Stimulated activated CD4-positive, alpha-beta T cell treated with anti-CD3 and anti-CD28 coated beads, Interleukin-1b, Interleukin-23, amount 100 ng/mL, for 1 hour (primary cell): ENCODE measurements at places on chromosomes 4 and X.

DNA sequence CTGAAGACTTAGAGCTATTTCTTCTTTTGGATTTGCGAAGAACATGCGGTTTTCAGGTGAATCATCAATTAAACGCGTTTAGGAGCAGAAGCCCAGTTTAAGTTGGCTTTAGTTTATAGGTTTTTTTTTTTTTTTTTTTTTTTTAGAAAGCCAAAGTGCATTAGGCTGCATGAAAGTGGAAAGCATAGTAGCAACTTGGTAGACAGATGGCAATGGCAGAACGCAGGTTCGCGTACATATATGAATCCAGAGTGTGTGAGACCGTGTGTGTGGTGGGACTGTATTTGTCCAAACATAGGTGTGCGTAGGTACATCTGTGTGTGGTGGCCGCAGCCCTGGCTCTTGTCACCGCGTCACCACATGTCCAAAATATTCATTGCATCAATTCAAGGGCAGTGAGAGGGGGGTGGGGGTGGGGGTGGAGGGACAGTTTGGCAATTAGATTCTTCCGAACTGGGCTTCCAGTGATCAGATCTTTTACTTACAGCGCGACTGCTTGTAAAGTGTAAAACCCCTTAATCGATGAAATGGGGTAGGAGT is 901 bp downstream of the JADE1 start:
- no peak for DNase-seq

DNA sequence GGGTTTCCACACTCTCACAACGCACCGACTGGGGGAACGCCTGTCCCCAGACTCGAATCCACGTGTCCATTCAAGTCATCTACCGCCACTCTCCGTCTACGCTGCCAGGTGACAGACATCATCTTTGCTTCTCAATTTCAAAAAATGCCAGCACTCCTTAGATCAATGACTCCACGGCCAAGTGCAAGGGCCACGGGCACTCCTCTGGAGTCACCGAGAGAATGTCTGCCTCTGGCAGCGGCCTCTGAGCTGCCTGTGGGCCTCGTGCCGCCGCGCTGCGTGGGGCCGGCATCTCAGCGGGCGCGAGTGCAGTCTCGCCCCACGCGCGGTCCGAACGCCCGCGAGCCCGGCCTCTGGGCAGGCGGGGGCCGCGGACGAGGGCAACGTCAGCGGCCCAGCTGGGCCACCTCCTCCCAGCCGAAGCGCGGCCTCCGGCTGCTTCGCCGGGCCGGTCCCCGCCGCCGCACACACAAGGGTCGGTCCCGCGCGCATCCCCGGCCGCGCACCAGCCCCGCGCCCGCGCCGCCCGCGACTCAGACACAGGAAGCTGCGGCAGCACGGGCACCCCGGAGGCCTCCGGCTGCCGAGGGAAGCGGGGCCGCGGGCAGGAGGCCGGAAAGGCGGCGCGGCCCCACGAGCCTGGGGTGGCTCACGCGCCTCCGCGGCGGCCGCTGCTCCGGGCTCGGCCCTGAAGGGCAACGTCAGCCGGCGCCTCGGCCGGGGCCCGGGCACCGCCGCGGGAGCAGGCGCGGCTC is 450 bp downstream of the ACSL1 start:
- DNase-seq, result no peak

GRCh38 chr4:122746485-122746965 is 14.0 kb downstream of the BBS12 start:
- DNase-seq, result no peak

DNA sequence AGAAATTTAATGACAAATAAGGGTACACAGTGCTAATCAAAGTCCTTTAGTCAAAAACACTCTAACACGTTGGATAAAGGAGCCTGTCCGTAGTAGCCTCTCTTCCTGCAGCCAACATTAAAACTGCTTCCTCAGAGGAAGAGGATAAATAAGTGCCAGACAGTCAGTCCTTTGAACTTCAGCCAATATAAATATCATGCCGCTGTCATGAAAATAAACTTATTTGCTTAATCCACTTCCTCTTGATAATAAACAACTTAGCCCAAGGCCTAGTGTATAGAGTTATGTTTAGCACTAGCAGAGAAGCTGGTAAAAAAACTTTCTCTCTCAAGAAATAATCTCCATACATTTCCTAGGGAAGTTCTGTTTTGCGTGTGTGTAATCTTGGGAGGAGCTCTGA is 196.7 kb downstream of the HS3ST1 start:
- DNase-seq, result no peak

GRCh38 chrX:115912372-115912897 is 258.1 kb upstream of the AGTR2 start:
- DNase-seq, result no peak

DNA sequence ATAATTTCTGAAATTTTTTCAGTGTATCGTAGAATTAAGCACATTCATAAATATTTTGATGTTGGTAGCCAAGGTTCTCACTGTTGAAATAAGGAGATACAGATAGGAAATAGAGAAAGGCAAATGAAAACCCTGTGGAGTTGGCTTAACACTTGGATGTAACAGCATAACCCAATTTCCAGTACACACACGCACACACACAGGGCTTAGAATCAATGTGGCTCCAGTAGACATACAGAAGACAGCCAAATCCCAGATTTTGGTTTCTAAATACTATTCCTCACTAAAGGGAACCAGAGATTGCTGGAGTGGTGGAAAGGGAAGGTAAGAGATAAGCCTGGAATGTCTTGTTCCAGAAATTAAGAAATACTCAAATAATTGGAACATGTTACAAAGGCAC is 54.4 kb downstream of the SMAD1 start:
- no peak for DNase-seq

DNA sequence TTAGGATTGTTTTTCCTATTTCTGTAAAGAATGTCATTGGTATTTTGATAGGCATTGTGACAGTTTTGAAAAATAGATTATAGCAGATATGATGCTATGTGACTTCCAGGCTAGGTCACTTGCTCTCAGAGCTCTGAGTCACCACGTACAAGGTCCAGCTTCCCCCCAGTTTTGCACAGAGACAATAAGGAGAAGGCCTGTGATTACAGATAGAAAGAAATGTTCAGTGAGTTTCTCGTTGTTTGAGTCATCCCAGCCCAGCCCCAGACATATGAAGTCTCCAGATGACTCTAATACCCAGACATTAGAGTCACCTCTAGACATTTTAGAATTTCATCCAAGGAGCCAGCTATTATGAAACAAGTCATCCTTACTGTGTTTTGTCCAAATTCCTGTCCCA is 57.2 kb downstream of the MFAP3L start:
- DNase-seq, result no peak

DNA sequence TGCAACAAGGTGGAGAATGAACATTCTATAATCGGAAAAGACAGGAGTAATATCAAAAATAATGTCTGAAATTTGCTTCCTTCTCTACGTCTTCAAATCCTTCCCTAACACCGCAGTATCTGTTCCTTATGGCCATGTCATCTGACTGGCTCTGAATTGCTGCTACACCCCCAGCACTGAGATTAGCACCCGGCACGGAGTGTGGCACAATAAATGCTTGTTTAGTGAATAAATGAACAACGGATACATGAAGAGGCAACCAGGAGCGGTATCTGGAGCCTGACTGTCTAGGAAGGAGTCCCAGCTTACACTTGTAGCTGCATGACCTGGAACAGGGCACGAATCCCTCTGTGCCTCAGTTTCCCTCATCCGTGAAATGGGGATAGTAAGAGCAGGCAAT is 164.3 kb downstream of the AFAP1 start:
- DNase-seq, result no peak

DNA sequence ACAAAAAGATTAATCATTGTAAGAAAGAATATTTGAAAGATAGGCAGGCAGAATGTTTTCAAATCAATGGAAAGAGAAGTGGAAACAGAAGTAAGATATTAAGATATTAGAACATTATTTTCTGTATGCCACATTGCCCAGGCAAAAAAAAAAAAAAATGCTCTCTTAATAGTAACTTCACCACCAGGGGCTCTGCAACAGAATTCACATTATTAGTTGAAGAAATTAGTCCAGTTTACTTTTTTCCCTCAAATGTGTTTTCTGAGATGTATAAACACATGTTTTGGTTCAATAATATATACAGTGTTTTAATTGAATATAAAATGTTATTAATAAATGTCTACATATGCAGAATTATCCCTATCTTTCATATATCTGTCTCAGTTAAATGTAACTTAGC is 78.0 kb upstream of the ADAD1 start:
- no peak for DNase-seq

- no peak for DNase-seq
Observed at GRCh38 chr4:3525532-3526430, 6.4 kb downstream of the LRPAP1 start.

DNA sequence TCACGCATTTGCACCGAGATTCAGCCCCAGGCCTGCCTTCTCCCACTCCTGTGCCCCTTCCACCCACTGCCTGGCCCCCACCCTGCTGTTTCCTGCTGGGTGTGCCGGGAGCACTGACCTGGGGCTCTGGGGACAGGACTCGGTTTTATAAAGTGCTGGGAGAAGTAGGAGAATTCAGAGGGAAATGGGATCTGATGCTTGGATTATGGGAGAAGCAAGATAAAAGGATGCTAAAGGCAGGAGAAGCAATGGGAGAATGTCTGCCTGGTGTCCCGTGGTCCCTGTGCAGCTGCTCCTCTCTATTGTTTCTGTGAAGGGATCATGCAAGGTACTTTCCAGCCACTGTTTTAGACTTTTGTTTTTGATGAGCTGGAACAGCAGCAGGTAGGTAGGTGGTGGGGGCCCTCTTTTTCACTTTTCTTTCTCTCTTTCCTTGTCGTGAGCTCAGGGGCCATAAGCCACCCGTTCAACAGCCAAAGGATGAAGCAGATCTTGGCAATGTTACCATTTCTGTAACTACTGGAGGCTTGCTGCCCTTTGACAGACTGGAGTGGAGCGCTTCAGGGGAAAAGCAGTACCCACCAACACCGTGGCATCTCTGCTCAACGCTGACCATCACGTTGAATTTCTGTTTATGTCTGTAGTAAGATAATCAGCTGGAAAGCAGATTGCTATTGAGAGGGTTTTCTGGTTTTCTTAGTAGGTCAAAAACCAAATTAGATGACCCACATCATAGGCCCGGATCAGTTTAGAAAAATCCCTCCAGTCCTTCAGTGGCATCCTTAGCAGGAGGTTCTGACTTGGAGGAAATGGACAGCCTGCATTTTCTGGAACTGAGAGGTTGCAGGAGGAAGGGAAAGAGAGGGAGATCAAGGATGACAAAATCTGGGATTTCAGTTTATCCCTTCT is 63.8 kb upstream of the ENPP6 start:
- DNase-seq, result no peak

- no peak for DNase-seq
Observed at GRCh38 chrX:1391370-1391706, 575 bp downstream of the SLC25A6 start.

DNA sequence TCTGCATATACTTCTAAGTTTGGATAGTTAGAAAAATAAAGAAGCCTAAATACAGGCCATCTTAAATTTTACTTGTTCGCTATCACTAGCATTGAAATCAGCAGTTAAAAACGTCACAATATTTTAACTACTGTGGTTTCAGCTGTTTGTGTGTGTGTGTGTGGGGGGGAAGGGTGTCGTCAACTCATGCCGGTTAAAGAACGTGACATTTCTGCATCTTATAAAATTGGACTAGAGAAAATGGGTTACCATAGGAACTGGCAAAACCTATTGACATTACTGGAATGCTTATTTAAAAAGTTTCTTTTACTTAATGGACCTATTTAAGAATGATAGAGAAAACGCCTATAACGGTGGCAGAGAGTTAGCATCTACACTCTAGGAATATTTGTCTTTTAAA is 1.2 kb upstream of the CNKSR2 start:
- DNase-seq, result no peak

- no peak for DNase-seq
Observed at GRCh38 chr4:184688447-184688846, 38.9 kb downstream of the PRIMPOL start.

DNA sequence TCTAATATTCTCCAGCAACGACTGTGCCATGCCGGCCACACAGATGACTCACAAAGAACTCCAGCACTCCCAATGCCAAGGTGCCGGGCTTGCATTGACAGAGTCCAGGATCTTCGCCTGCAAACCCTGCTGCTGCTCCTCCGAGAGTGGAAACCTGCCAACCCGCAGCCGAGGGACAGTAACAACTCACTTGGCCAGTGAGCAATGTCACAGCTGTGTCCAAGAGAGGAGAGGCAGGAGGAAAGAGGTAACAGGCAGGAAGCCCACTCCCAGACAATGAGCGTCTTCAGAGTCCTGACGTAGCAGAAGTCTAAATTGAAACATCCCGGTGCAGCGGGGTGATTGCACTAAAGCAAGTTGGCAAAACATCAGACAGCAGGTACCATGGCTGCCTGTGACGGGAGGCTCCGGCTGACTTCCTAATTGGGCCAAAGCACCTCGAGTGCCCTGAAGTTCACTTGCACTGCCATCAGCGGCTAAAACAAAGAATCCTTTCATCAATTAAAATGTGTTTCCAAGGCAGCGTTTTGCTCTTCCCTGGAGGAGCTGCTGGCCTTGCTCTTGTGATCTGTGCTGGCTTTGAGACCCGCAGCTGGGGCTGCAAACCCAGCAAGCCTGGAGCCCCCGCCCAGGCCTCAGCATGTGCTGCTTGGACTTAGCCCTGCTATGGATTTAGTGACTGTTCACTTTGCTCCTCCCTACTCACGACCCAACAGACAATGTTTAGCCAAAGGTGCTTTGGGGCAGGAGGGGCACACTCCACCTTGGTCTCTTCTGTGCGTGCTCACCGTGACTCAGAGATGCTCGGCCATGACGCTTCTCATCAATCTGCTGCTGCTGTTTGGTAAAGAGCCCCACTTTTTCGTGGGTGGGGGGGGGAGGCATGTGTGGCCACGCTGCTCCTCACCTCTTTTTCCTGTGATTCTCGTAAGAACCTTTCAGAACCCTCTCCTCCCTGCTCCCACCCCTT is 36.5 kb downstream of the DCTD start:
- DNase-seq, result no peak

GRCh38 chrX:17860811-17861488 is at the start of gene RAI2:
Gene RAI2, minus strand, starts transcription at chrX:17861298. Its CDS starts 59,288 bp downstream, at chrX:17802010.
- no peak for DNase-seq
